Smooth muscle cell of the coronary artery (primary cell): ENCODE measurements at places on chromosomes 11 and 22. TPM values are rescaled to one million over a fixed set of nuclear protein-coding genes. Genes with fewer than 3 reads are reported as not detected.

Gene TEX12
- total RNA-seq = 0.15 TPM in 1 of 2 replicates, not detected in the other

Gene MMP7
- total RNA-seq = not detected in 2 replicates

Gene SNX15
- total RNA-seq = 5.9 TPM in 2 replicates

Gene MGAT3
- total RNA-seq = 0.12 and 0.23 TPM in 2 replicates

Gene OR8G1
- total RNA-seq = not detected in 2 replicates

Gene HEPN1
- total RNA-seq = 0.08 TPM in 1 of 2 replicates, not detected in the other

Gene OR4D5
- total RNA-seq = not detected in 2 replicates

Gene ZNF214
- 4.4 and 13.8 TPM in 2 replicates for total RNA-seq

Gene SCGB2A2
- total RNA-seq = not detected in 2 replicates
